Cortex of kidney (tissue), 1 donor: ENCODE measurements at places on chromosomes 1 and 21.

DNA sequence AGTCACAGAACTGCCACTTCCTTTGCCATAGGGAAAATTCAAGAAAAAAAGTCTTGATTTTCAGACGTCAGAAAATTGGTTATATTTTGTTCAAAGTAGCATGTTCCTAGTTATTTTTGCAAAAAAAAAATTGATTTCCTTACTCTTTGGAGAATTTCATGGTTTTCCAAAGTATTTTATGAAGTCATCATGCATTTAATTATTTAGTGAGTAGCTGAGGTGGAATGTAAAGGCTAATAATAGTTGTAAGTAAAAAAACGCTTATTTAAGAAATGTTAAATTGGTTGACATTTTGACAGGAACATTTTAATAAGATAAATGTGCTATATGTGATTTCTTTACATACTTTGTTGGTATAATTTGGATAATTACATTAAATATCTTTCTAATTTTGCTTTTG, 20.8 kb downstream of the TSEN15 start:
- no peak for DNase-seq

- no peak for DNase-seq
Observed at GRCh38 chr1:228666686-228667623, 68.3 kb upstream of the RHOU start.

DNA sequence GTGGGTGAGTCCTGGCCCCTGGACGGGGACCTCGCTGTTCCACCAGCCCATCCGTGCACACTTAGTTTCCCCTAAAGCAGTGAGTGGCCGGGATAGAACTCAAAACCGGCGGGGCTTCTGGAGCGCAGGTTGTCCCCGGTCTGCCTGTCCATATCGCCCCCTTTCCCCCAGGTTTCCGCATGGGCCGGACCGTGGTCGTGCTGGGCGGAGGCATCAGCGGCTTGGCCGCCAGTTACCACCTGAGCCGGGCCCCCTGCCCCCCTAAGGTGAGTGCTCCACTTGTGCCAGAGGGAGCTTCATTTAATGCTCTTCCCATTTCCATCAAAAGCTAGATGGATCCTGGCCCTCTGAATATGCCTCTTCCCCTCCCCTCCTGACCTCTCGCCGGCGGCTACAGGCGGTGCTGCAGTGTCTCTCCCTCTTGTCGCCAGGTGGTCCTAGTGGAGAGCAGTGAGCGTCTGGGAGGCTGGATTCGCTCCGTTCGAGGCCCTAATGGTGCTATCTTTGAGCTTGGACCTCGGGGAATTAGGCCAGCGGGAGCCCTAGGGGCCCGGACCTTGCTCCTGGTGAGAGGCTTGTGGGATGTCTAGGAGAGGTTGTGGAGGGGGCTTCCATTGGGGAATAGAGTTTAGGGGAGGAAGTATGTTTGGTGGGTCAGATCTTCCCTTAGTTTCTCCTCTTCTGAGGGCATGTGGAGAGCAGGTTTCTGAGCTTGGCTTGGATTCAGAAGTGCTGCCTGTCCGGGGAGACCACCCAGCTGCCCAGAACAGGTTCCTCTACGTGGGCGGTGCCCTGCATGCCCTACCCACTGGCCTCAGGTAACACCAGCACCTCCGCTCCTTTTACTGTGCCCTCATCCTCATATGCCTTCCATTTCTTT, 683 bp downstream of the PPOX start:
- DNase-seq = no peak

- no peak for DNase-seq
Observed at GRCh38 chr1:107919953-107920352, 45.0 kb downstream of the VAV3 start.

DNA sequence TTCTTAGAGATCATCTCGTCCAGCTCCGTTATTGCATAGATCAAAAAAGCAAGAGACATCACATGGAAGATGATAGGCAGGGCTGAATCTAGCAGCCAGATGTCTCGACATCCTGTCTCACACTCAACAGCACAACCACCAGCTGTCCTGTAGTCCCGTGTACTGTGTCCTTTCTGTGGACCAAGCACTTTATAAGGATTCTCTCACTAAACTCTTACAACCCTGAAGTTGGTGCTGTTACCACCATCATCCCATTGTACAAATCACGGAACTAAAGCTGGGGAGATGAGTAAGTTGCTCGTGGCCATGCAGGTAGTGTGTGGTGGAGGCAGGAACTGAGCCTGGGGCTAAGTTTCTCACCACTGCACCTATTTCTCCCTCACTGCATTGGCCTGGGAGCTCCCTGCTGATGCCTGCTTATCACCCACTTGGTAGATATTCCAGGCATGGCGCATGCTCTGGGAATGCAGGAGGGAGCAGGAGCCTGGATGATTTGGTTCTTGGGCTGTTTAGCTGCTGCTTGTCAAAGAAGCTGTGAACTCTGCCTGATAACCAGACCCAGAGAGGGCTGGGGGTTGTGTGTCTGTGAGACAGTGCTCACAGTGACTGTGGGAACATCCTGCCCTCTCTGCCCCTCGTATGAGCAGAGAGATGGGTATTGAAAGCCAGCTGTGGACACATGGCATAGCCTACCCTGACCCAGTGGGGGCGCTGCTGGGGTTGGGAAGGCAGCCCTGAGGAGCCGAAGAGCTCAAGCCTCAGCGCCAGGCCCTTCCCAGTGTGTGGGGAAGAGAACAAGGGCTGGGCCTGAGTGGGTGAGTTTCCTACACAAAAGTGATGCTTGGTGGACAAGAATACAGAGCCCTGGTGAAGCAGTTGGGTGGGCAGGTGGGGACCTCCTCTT, 13.6 kb downstream of the PPFIA4 start:
- no peak for DNase-seq

DNA sequence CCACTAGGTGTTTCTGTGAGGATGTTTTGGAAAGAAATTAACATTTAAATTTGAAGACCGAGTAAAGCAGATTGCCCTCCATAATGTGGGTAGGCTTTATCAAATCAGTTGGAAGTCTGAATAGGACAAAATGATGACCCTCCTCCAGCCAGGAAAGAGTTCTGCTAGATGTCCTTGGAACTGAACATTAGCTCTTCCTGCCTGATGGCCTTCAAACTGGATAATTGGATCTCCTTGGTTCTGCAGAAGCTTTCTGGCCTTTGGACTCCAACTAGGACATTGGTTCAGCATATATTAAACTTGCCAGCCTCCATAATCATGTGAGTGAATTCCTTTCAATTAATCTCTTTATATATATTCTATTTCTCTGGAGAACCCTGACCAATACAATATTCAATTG, 4.4 kb upstream of the GLRX2 start:
- no peak for DNase-seq

DNA sequence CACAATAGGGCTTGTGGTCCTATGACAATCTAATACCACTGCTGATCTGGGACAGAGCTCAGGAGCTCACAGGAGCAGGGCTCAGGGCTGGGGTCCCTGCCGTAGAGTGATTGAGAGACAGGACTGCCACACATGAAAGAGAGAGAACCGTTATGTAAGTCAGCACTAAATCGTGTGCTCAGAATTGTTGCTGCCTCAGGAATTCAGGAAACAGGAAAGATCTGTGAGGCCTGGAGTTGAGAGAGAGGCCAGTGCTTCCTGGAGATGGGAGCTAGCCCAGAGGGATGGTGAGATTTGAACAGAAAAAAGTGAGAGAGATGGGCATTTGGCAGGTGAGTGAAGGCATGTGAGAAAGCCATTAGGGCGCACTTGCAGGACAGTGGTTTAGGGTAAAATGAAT, 17.5 kb upstream of the ACBD6 start:
- DNase-seq = no peak

- no peak for DNase-seq
Observed at GRCh38 chr1:82153752-82154151, 353.0 kb downstream of the ADGRL2 start.

DNA sequence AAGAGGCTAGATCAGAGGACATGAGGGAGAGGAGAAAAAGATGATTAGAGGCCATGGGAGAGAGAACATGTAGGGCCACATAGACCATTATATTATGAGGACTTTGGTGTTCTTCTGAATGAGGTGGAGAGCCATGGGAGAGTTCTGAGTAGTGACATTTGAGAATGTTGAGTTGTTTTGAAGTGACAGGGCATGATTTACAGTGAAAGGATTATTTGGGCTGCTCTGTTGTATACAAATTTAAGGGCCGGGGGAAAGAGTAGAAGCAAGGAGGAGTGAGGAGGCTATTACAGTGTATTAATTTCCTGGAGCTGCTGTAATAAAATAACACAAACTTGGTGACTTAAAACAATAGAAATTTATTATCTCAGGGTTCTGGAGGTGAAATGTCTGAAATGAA, 102.5 kb upstream of the RGS4 start:
- no peak for DNase-seq
